Activated T-cell treated with anti-CD3 and anti-CD28 coated beads, Interleukin-2, amount 50 U/mL, for 24 hours (primary cell): ENCODE measurements at places on chromosomes 4 and X.

GRCh38 chr4:174225349-174226049 is 58.0 kb downstream of the FBXO8 start:
- DNase-seq, result no peak

DNA sequence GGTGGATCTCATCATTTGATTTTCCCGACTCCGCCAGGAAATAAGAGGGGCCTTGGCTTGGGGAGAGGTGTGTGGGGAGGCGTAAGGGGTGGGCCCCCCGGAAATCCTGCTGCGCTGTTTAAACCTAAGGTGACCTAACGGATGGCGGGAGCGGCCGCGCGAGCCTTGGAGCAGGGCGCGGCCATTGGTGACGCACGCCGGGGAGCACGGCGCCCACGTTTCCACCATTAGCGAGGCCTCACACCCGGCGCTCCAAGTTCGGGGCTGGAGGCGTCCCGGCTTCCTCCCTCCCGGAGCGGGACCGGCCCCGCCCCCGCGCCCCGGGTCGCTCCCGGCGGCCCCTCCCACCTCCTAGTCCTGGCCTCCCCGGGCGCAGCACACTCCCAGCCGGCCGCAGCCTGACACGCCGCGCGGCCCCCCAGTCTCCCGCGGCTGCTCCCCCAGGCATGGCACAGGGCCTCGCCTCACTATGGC is at the start of gene SMS:
Gene SMS (plus strand): TSS at position 354 of the 474 bp plus-strand sequence. CDS start 116 bp downstream, at position 470.
- peak; percentile 74 for DNase-seq

DNA sequence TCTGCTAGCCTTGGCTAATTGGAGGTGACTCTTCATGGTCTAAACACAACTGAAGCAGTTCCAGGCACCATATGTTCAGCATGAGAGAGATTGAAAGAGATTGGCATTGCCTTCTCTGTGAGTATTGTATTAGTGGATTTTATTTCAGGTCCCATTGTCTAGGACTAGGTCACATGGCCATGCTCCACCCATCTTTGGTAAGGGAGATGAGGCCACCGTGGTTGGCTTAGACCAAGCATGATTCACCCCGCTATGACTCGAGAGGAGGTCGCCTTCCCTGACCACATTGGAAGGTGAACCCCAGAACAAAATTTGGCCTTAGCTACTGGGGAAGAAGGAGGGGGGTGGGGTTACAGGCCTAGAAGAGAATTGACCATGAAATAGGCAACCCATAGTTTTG is 109.9 kb upstream of the BCOR start:
- DNase-seq, result no peak

GRCh38 chrX:109384699-109385098 is 97.2 kb downstream of the GUCY2F start:
- no peak for DNase-seq

DNA sequence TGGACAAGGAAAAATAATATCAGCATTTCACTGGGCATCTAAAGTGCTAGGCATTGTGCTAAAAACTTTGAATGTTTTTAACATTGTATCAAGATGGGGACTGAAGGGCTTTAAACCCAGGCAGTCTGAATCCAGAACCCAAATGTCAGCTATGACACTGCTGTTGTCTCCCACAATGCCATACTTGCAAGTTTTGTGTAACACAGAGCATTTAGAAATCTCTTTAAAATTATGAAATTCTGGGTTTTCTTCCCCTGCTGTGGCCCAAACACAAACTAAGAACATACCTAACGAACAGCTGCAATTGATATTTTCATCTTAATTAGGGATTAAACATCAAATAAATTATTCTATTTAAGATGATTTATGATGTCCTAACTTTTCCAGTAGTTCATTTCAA is 66.8 kb upstream of the LSM6 start:
- DNase-seq, result no peak

- no peak for DNase-seq
Observed at GRCh38 chrX:32084757-32085156, 1012.9 kb upstream of the FTHL17 start.
